GM12865 (cell line): ENCODE measurements at places on chromosomes 16 and 17.

- no peak for DNase-seq
Measured at GRCh38 chr17:74304184-74304583, 21.8 kb upstream of the KIF19 start.

- no peak for DNase-seq
Measured at GRCh38 chr16:57797526-57798266, 4.6 kb downstream of the KIFC3 start.

- DNase-seq = no peak
Measured at GRCh38 chr17:17669580-17670235, 11.6 kb upstream of the RAI1 start.

DNA sequence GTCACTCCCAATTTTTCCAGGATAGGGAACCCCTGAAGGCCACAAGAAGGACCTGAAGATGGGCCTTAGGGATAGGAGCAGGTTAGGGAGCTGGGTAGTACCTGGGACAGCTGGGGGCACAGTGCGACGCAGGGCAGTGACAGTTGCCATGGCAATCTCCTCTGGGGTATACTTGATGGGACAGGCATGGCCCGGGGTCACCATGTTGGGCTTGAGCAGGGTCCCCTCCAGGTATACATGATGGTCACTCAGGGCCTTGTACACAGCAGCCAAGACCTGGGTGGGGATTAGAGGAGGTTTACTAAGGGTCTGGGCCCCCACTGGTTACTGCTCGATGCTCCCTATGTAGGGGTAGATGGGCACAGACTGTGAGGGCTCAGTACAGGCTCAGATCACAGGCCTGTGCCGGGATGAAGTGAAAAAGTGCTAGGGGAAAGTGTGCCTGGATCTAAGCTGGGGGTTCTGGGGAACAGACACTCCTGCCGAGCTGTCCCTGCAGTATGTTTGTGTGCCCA lies 2.7 kb downstream of the ALDOC start:
- no peak for DNase-seq

- no peak for DNase-seq
Measured at GRCh38 chr16:23830276-23830675, 5.5 kb upstream of the PRKCB start.

- DNase-seq = no peak
Measured at GRCh38 chr16:20833086-20833485, 26.8 kb downstream of the REXO5 start.

- DNase-seq = no peak
Measured at GRCh38 chr17:83029571-83029970, 49.8 kb upstream of the METRNL start.

- no peak for DNase-seq
Measured at GRCh38 chr17:16106161-16106891, 106.7 kb downstream of the TTC19 start.

DNA sequence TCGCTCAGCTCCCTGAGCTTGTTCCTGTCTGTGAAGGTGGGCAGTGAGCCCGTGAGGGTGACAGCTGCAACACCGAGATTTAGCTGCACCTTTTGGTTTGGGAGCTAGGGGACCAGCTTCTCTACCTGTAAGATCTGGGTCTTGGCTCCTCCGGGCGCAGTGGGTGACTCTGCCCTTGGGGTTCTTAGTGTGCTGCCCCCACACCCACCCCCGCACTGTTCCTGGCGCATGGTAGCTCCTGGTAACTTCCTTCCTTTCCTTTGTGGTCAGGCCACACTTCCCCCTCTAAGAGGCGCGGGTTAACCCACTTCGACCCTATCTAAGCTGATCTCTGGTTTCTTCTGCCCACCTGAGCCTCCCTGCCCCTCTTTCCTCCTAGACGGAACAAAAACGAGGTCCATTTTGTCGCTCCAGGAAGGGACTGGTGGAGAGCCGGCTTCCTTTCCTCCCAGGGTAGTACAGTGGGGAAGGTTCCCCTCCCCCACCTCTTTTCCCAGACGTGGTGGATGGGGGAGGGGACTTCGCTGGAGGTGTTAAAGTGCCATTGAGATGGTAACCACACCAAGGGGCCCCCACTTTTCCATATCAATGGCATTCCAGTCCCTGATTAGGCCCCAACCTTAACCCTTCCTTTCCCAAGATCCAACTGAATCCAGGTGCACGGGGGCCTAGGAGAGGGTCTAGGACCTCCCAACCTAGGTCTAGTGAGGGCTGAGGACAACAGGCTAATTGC lies 4.6 kb upstream of the CLDN9 start:
- no peak for DNase-seq

GRCh38 chr17:13405807-13406206 lies 195.9 kb downstream of the HS3ST3A1 start:
- no peak for DNase-seq

- peak; percentile 43 for DNase-seq
Measured at GRCh38 chr17:65799454-65799853, 238.0 kb upstream of the AXIN2 start.

- DNase-seq = no peak
Measured at GRCh38 chr17:78252701-78253635, 21.5 kb downstream of the TMEM235 start.

- peak; percentile 58 for DNase-seq
Measured at GRCh38 chr16:14309906-14310305, 238.8 kb downstream of the MRTFB start.

- DNase-seq = no peak
Measured at GRCh38 chr16:12272264-12272663, 295.7 kb downstream of the SNX29 start.

DNA sequence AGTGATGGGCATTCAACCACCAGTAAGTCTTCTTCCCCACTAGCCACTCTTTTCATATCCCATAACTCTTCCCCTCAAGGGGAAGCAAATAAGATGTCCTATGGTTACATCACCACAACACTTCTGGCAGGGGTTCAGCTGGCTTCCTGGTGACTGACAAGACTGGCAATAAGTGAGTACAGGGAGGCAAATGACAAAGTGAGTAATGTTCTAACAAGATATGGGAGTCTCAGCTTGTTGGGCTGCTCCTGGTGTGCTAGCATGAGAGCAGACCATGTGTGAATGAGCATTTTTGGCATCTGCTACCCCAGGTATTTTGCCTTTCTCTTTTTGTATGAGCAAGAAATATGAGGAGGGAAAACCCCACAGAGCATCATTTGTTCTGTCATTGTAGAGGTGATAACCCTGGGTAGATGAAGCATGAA lies 9.9 kb downstream of the TMIGD1 start:
- peak; percentile 24 for DNase-seq
